T-helper 1 cell (primary cell): ENCODE measurements at places on chromosomes 1 and 21.

GRCh38 chr1:216553040-216553439 lies 129.8 kb upstream of the USH2A start:
- DNase-seq, result no peak

DNA sequence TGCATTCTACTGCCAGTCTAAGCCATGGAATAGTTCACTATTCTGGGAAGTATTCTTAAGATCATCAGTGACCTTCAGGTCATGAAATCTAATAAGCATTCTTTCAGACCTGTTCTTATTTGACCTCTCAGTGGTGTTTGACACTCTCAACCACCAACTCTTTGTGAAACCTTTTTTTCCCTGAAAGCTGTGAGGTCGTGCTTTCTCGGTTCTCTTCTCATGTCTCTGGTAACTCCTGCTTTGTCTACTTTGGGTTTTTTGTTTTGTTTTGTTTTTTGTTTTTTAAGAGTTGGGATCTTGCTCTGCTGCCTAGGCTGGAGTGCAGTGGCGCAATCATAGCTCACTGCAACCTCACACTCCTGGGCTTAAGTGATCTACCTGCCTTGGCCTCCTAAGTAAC lies 56.3 kb downstream of the POU2F1 start:
- DNase-seq, result no peak

DNA sequence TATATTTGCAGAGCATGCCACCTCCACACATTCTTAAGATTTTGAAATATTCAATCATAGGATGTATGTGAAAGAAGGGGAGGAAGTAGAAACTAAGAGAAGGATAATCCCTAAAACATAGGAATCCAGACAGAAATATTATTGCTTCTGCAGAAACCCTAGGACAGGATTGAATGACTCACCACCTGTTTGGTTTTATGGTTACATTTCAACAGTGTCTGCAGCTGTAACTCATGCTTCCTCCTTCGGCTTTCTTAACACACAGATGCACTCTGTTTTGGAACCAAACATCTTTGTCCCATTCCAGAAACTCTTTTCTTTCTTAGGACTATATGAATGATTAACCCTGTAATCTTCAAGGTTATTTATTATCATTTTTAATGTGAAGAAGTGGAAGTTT lies 20.7 kb downstream of the RGS7 start:
- no peak for DNase-seq

DNA sequence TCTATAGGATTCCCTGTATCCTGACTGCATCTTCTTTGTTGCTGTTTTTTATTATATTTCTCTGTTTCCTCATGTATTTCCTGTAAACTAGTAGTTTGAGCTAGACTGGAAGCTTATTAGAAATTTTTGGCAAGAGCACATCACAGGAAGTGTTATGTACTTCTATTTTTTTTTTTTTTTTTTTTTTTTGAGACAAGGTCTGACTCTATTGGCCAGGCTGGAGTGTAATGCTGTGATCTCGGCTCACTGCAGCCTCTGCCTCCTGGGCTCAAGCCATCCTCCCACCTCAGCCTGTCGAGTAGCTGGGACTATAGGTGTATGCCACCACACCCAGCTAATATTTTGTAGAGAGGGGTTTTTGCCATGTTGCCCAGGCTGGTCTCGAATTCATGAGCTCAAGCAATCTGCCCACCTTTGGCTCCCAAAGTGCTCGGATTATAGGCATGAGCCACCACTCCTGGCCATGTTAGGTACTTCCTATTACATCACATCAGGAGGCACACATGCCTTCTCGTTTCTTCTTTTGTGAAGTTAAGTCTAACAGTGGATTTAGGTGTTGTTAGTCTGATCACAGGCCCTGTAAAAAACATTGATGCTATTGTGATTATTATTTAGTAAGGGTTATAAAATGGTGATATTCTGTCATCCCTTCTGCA lies 12.5 kb downstream of the C1orf21 start:
- DNase-seq, result no peak

DNA sequence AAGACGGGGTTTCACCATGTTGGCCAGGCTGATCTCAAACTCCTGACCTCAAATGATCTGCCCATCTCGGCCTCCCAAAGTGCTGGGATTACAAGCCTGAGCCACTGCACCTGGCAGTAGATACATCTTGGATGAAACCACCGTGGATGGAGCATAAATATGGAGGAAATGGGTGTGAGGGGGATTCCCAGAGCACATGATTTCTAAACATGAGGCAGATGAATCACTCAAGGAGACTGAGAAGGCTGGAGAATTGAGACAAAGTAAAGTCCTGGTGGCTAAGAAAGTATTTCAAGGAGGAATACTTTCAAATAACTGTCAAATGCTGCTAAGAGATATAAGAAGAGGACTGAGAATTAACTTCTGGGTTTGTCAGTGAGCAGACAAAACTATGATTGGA lies 5.4 kb upstream of the PGBD5 start:
- no peak for DNase-seq

- no peak for DNase-seq
These were observed 648.3 kb downstream of the KIF26B start for GRCh38 chr1:245802941-245803665.

DNA sequence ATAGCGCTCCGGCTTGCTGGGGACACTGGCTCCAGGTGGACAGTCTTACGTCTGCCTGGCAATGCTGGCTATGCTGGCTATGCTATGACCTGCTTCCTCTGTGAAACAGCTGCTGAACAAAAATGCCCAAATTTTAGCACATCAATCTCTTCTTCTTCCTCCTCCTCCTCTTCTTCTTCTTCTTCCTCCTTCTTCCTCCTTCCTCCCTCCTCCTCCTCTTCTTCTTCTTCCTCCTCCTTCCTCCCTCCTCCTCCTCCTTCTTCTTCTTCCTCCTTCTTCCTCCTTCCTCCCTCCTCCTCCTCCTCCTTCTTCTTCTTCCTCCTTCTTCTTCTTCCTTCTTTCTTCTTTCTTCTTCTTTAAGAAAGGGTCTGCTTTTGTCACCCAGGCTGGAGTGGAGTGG lies 401.3 kb downstream of the KIF26B start:
- no peak for DNase-seq

- DNase-seq, result no peak
These were observed 2.7 kb downstream of the LCE1F start for GRCh38 chr1:152777510-152778137.

GRCh38 chr21:31844206-31844605 lies 28.6 kb upstream of the HUNK start:
- DNase-seq, result no peak

- DNase-seq, result no peak
These were observed 40.7 kb downstream of the ARHGEF10L start for GRCh38 chr1:17579951-17580939.

DNA sequence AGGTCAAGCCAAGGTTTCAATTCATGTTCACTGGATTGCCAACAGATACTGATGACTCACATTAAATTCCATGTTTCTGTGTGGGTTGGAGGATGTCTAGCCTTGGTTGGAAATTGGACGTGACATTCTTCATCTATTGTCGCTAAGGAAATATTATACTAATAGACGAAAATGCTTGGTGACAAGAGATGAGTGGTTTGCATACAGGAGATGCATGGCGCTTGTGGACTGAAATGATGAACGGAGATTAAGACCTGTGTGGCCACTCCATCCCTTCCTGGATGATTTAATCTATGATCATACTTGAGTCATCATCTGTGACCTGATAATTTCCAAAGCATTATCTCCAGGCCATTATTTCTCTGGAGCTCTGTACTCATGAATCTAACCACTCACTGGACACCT lies 97.0 kb upstream of the CD34 start:
- no peak for DNase-seq

DNA sequence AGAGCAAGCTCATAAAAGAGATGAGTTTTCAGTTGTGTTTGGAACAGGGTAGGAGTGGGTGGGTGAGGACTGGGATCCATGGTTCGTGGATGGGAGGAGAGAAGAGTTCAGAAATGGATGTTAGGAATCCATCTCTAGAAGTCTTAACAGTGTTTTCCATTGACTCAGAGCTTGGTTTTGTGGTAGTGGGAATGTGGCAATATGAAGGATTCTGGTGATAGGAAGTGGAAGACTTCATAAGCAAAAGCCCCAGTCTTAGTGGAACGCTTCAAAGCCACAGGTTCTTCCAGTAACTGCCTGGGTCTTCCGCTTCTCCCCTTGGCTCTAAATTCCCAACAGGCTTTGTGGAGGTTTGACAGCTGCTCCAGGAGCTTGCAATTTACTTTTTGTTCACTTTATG lies 167.9 kb downstream of the KCNJ6 start:
- DNase-seq, result no peak

DNA sequence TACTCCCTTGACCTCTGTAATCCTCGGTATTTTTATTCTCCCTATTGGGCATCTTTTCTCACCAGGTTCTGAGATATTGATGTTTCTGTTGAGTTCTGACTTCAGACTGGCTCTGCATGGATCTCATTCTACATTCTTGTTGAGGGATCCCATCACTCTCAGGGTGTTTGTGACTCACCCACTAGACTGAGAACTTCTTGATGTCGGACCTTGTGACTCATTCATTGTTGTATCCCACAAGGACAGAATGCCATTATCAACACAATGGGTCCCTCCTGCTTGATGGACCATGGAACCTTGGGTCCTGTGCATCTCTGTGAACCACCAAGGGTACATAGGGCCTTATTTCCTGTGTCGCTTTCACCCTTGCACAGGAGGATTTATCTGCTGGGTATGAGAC lies 174.1 kb downstream of the PBX1 start:
- no peak for DNase-seq

DNA sequence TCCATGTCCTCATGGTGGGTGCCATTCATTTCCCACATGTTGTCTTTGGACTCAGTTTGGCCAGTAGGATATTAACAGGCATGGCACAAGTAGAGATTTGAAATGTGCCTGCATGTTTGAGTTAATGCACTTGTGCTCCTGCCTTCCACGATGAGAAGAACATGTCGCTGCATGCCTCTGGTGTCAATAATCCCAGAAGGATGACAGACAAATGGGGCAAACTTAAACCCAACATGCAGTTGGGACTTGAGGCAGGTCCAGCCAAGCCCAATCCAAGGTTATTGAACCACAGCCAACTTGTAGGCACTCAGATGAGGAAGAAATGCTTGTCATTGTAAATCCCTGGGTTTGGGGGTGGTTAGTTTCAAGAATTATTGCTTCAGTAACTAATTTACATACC lies 174.6 kb downstream of the TRIM33 start:
- DNase-seq, result no peak

DNA sequence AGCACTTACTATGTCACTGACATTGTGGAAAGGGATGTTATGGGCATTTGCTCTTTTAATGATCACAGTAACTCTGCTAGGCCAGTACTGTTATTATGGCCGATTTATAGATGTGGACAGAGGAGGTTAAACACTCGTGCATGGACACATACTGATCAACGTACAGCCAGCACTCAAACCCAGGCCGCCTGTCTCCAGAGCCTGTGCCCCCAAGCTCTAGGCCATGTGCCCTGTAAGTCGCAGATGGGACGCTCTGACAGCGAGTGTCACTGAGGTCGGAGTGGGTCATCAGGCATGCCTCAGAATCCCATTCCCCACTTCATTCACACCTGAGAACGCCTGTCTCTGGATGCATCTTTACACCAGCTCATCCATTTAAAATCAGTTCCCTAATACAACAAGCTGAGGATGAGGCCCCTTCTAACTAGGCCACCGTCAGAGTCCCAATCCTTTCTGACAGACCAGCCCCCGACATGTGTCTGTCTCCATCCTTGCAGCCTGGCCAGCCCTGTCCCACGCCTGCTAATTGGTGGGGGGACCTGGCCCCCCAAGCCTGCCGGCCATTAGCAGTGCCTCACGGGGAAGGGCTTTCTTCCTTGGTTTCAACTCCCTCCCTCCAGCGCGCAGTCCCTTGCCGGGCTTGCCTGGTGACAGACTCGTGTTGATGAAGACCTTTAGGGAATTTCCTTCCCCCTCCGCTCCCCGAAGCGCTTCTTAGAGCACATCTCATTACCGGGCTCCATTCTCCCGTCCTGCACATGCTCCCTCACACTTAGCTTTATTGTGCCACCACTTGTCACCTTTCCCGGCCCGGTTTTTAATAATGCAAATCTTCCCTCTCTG lies 436.8 kb downstream of the KIF26B start:
- DNase-seq, result no peak

GRCh38 chr1:246157516-246157915 lies 349.6 kb downstream of the SMYD3 start:
- DNase-seq, result no peak

DNA sequence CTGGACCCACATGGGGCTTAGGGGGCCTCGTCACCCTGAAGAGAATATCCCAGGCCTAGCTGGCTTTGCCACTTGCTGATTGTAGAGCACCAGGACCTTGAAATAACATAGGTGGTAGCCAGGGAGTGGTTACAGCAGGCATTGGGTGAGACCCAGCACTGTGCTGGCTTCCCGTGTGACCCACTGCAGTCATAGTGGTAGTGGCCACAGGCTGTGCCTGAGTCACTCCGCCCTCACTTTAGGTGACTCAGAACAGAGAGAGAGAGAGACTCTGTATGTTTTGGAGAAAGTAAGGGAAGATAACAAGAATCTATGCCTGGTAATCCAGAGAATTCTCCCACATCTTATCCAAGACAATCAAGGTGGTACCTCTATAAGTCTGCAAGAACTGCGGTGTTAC lies 98.7 kb upstream of the LHX8 start:
- no peak for DNase-seq

DNA sequence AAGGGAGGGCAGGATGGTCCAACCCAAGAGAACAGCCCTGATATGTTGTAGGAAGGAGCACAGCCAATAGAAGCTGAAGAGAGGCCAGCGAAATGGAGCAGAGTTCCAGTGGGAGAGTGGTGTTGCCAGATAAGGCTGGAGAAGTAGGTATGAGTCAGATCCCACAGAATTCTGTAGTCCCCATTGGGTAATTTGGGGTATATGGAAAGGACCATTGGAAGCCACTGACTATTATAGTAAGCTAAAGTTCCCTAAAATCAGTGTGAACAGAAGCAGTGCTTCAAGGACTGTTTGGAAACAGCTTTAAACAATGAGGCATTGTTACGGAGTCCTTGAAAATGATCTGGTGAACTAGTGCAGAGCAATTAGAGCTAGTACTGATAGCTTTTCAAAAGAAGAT lies 63.0 kb downstream of the DISP1 start:
- no peak for DNase-seq

DNA sequence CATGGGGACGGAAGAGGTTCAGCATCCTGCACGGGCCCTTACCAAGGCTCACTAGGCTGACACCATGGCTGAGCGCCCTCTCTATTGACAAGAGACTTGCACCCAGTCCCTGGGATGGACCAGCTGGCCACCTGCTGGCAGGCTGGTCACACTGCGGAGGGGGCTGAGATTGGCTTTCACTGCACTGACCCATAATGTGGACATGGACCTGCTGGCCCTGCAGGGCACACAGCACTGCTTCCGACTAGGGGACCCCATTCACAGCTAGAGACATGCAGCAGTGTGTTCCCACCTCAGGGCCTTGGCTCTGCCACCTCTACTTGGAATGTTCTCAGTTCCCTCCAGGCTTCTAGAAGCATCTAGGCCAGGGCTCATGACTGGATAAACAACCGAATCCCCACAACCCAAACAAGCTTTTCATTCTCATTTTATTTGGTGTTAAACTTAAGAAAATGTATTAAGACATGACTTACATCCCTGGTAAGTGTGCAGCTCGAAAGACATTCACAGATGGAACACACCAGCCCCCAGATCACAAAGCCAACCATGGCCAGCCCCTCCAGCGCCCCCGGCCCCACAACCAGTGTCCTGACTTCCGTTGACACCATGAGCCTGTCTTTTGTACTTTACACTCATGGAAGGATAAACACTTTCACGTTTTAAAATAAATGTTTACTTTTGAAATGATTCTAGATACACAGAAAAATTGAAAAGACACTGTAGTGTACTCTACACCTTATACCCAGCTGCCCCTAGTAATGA lies 9.3 kb upstream of the SRARP start:
- DNase-seq, result no peak

GRCh38 chr1:10818262-10819197 lies 22.1 kb upstream of the CASZ1 start:
- no peak for DNase-seq

GRCh38 chr1:47840393-47841190 lies 156.6 kb downstream of the TRABD2B start:
- no peak for DNase-seq
